ENCODE measurements at places on chromosomes 11 and 22.

DNA sequence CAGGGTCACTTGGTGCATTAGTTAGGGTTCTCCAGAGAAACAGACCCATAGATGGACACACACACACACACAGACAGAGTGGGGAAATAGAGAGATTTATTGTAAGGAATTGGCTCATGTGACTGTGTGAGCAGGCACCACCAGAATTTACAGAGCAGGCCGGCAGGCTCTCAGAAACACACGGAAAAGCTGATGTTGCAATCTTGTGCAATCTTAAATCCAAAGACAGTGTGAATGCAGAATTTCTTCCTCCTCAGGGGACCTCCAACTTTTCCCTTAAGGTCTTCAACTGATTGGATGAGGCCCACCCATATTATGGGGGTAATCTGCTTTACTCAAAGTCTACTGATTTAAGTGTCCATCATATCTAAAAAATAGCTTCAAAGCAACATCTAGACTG is 49.8 kb downstream of the APIP start:
- peak; percentile 85 for DNase-seq

DNA sequence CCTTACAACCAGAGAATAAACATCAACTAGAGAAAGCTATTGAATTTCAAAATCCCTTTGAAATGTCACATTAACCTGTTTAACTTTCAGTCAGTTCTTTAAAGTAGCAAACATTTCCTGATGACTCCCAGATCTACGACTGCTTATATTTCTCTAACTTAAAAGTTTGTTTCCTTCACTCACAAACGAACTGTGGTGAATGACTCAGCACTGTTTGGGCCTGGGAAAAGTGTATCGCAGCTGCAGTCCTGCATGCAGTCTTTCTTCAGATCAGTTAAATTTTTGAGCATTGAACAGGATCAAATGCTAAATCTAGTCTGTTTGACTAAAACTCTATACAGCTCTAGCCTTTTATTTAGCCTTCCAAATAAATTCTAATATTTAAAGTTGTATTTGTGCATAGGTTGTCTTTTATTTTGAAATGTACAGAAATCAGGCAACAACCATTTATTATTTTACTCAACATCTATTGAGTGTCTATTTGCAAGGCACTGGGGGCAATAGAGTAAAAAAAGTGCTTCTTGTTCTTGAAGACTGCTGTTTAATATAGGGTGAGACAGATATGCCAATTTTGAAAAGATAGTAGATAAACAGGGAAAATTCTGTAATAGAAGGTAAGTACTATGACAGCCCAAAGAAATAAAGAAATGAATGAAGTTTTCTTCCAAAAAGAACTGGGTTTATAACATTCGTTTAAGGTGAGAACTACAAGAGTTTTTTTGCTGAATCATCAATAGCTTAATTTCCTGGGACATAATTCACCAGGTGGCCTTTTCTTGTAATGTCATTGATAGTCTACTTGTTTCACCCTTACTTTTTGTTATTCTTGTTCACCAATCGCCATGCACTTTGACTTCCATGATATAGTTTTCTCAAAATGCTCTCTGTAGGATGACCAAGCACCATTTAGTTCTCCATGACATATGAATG is 235.4 kb downstream of the METTL15 start:
- peak; percentile 81 for DNase-seq

DNA sequence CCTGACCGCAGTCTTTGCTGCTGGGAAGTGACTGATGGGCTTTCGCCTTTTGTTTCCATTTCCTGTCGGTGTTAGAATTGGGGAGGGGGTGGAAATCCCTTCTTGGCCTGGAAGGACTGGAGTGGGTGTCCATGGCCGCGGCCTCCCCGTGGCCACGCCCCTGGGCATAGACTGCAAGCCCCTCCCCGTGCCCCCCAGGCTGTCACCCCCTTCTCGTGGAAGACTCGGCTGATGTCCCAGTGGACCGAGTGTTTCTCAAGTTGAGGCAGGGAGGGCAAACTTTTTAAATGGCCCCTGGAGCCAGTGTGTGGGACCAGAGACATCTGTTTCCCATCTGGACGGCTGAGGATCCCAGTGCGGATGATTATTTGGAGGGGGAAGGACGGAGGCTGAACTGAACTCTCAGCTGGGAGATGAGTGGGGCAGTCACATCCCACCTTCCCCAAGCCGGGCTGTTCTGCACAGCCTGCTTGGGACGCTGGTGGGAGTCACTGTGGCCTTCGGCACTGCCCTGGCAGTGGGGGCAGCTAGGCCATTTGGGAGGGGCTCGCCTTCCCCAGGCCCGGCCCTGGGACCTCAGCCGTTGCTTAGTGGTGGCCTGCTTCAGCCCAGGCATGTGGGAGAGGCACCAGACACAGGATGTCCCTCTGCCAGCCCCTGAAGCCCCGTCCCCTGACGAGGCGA is 1.6 kb downstream of the CD81 start:
- peak; percentile 89 for DNase-seq

DNA sequence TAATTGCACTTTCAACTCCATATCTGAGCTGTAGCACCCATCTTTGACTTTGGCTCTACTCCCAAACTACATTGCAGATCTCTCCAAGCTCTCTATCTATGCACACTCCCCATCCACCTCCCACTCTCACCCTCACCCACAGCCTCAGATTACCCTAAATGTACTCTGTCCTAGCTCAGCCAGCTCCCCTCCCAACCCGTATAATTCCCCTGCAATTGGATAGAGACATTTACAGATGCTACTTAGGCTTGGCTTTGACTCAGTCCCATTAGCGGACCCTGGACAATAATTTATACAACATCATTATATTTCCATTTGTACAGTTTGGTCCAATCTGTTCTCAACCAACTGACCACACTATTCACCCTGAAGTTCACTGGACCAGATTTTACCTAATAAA is 338.9 kb upstream of the ANO3 start:
- no peak for DNase-seq

- DNase-seq, result peak; percentile 54
These were observed 16.0 kb downstream of the ZNRF3 start for GRCh38 chr22:28899199-28899853.

DNA sequence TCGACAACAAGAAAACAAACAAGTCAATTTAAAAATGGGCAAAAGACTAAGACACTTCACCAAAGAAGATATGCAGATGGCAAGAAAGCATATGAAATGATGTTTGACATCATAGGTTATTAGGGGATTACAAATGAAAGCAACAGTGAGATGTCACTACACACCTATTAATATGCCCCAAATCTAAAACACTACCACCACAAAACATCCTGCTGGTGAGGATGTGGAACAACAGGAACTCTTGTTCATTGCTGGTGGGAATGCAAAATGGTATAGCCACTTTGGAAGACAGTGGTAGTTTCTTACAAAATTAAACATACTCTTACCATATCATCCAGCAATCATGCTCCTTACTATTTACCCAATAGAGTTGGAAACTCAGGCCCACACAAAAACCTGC is 29.0 kb downstream of the PRRG4 start:
- DNase-seq, result no peak

Measured in AG10803 (cell line).